HCT116 (cell line): ENCODE measurements at places on chromosomes 13 and 19. TPM values are rescaled to one million over a fixed set of nuclear protein-coding genes. Genes with fewer than 3 reads are reported as not detected.

GRCh38 chr13:33489563-33489962 lies 204.0 kb upstream of the STARD13 start:
- DNase-seq = no peak

GRCh38 chr19:5287066-5287465 lies 53.5 kb downstream of the PTPRS start:
- DNase-seq = no peak

DNA sequence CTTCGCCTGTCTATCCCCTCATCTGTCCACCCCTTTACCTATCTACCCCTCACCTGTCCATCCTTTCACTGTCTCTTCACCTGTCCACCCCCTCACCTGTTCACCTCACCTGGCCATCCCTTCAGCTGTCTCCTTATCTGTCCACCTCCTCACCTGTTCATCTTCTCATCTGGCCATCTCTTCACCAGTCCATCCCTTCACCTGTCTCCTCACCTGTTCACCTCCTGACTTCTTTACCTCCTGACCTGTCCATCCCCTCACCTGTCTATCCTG lies 13.2 kb upstream of the KANK2 start:
- no peak for DNase-seq

The CRB3 gene
- 40.5 TPM for total RNA-seq

The KCNC3 gene
- 6.9 TPM for total RNA-seq

The VMAC gene
- 2.1 TPM for total RNA-seq

DNA sequence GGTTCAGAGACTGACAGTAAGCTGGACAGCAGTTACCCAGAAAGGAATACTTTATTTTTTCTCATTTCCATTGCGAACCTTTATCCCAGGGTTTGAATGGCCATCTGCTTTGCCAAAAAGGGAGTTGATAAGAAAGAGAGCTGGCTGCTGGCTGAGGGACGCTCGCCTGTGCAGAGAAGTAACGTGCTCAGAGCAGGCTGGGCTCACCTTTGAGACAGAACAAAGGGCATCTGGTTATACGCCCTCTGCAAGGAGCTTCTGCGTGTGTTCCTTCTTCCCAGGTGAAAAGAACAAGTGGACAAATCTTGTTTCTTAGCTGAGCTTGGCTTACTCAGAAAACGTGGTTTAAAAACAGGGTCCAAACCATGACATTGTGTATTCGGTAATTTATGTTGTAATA lies 47.4 kb downstream of the EFNB2 start:
- no peak for DNase-seq

DNA sequence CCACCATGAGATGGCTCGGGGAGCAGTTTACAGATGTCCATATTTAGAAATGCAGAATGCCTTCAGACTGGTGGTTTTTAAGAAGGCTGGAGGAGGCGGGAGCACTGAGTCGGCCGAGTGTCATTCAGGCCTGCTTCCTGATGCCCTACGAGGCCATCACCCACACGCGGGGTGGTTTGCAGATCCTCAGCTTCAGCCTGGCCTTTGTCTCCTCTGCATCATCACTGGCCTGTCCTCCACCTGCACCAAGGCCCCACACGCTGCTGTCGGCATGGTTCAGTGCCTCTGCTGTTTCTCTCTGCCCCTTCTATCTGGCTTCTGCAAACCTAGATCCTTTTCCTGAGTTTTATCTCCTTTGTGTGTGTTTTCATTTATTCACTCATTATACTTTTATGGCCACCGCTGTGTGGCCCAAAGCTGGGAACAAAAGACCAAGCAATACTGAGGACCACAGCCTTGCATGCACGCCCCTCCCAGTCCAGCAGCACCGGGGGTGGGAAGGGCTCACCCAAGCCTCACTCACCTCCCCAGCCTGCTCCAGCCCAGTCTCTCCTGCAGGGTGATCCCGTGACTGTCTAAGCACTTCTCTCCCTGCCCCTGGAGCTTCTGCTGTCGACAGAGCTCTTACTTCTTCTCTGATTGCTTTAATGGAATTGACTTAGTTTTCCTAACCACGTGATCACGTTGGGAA lies 240.8 kb downstream of the TEX29 start:
- no peak for DNase-seq

The TBXA2R gene
- 2.3 TPM for total RNA-seq

DNA sequence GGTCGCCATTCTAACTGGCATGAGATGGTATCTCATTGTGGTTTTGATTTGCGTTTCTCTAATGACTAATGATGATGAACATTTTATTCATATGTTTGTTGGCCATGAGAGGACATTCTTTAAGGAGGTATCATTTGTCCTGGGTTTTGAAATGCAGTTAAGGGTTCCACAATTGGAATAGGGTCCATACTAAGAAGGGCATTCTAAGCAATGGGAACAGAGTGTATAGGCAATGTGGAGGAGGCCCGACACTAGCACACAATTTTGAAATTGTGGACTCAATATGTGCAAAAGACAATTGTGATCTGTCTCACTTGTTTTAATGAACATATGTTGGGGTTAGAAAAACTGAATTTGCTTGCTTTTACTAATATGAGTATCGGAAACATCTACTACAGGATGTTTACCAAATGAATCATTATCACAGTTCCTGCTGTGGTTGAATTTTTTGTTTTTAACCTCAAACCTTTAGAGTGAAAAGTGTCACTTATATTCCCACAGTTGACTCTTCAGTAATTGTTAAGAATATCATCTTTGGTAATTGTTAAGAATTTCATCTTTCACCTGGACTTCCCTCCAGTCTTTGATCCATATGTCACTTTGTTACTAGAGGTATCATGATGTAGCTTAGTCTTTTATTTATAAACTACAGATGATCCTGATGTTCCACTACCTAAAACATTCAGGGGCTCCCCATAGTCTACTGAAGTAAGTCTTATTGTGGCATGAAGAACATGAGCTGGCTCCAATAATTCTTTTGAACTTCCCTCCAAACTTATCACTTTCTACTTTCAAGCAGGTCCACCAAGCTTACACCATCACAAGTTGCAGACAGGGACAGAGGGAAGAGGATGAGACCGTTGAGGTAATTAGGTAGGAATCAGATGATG lies 109.7 kb upstream of the KLF12 start:
- DNase-seq = no peak

GRCh38 chr13:66853564-66853963 lies 376.6 kb downstream of the PCDH9 start:
- DNase-seq = no peak

- no peak for DNase-seq
Measured at GRCh38 chr13:106063591-106064313, 471.7 kb downstream of the EFNB2 start.

DNA sequence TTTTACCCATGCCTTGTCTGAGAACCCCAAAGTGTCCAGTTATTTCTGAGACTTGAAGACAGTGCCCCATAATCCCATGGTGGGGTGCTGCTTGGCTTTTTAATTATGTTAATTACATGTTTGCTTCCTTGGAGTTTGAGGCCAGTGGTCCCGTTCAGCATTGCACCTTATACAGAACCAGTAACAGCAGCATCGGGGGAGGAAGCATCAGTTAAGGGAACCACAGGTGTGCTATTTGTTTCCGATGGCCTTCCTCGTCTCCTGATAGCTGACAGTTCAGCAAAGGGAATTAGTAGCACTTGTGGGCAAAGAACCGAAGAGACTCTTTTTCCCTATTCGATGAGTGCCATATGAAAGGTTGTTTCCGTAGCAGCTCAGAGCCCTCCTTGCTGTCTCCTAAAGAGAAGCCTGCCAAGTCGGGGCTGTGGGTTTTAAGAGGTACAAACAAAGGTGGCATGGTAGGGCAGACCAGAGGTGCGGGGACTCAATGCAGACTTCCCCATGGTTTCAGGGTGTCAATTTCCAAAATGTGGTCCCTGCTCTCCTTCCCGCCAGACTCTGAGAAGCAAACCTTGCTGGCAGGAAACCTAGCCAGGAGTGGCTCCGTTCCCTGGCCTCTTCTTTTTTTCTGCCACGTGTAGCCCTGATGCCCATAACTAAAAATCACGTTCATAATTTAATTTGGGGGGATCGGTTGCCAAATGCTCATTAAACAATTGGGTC lies 225.2 kb upstream of the TSHZ3 start:
- DNase-seq = no peak

DNA sequence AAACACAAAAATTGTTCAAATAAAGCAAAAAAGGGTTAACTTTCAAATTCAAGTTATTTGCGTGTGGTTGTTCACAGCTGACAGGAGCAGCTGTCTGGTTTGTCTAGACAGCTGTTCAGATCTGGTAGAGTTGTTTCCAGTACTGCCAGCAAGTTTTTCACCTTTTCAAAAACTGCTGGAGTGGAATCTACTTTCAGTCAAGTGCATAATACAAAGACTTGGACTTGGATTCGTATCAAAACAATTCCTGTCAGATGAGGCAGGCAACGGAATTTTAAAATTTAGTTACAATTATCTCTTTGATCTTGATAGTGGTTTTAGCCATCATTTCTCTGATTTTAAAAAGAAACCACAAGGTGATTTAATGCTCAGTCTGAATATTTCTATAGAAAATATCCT lies 51.7 kb upstream of the EEF1AKMT1 start:
- DNase-seq = no peak

- DNase-seq = no peak
Measured at GRCh38 chr13:44786756-44787155, 202.5 kb downstream of the NUFIP1 start.
